ENCODE measurements at places on chromosomes 7 and 10.

DNA sequence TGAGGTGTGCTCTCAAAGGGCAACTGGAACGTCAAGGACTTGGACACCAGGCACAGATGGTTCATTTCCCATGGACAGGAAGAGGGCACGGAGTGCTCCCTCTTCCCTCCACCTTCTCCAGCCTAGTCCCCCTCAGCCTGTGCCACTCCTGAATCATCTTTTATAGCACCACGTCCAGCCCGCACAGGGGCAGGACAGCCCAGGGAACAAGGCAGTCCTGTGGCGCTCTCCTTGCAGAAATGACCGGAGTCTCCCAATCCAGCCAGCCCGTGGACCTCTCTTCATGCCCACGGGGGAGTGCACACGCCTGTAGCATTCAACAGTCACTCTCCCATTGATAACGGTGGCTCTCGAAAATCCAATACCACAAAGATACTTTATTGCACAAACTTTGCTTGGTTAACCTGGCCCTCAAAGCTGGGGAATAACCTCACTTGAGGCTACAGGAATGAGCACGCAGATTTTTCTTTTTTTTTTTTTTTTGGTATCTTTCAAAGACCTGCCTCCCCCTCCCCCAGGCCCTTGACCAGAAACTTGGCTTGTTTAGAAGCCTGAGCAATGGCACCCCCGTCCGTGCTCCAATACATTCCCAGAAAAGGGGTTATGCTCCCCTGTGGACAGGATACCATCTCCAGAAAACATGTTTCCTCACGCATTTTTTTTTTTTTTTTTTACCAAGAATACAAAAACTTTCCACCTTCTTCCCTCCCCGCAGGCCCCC, 733 bp downstream of the PRKCQ start:
- DNase-seq, result no peak

GRCh38 chr7:113963356-113963755, 44.5 kb upstream of the PPP1R3A start:
- no peak for DNase-seq

DNA sequence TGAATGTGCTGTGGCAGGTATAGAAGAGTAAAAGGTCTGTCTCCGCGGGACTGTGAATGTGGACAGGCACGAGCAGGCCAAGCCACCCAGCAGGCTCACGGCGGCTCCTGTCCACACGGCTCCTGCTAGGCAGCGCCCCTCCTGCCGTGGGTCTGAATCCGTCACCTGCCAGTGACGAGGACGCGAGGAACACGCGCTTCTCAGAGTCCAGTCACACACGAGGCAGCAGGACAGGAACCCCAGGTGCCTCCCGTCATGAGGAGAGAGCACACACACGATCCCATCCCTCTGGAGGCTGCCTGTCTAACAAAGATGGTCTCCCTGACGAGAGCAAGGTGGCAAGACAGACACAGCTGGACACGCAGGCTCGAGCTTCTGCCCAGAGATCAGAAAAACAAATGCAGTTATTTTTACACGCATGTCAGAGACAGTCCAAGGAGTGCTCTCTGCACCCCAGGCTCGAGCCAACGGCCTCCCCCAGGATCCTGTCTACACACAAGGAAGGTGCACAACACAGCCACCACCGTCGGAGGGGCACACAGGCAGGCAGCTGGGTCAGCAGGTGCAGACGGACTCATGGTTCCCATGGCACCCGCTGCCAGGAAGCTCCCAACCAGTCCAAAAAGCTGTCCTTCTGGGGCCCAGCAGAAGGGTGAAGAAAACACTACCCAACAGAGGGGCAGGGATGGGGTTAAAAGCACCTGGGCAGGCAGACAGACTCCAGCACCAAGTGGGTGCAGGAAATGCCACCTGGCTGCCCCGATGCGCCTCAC, 103.2 kb downstream of the MAD1L1 start:
- DNase-seq, result no peak

GRCh38 chr7:31816810-31817209, 129.8 kb downstream of the PPP1R17 start:
- DNase-seq, result no peak

DNA sequence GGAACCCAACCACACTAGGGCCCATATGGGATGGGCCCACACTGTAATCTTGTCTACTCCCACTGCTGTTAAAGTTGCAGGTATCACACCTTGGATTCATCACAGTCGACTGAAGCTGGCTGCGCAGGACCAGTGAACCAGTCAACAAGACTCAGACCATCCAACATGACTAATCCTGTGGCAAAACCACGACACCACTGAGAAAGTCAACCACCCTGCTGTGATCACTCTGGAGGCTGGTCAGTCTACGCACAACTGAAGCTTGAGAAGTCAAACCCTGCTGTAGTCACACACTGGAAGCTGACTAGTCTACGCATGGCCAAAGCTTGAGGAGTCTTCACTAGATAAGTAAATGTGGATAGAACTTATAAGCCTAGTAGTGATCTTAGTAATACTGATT, 9.6 kb upstream of the CYREN start:
- DNase-seq, result no peak

GRCh38 chr10:89653410-89653869, 8.4 kb upstream of the PANK1 start:
- peak; percentile 30 for DNase-seq

DNA sequence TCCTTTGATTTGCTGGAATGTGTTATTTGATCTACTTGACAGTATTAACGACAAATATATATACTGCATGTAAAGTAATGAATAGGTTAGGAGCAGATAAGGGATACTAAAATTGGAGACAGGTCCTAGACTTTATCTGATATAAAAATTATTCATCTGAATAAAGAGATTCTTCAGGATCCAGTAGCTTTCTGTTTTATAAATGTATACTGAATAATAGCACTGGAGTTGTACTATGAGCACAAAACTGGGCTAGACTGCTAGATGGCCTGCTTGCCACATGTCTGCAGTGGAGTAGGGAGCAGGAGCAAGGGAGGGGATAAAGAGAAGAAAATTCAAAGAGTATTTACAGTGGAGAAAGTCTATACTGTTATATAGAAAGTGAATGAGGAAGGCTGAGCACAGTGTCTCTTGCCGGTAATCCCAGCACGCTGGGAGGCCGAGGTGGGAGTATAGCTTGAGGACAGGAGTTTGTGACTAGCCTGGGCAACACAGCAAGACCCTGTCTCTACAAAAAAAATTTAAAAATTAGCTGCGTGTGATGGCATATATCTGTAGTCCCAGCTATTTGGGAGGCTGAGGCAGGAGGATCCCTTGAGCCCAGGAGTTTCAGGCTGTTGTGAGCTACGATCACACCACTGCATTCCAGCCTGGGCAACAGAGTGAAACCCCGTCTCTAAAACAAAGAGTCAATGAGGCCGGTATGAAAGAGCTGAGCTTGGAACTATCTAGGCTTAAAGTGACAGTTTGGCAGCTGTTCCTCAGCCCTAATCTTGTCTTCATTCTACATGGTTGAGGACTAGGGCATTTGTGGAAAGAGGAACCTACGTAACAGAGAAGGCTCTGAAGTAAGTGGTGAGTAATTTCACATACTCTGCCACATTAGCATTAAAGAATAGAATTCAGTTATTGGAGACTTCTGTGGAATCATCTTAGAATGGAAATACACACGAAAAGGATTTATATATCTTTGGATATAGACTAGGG, 41.8 kb downstream of the CD36 start:
- DNase-seq, result no peak

DNA sequence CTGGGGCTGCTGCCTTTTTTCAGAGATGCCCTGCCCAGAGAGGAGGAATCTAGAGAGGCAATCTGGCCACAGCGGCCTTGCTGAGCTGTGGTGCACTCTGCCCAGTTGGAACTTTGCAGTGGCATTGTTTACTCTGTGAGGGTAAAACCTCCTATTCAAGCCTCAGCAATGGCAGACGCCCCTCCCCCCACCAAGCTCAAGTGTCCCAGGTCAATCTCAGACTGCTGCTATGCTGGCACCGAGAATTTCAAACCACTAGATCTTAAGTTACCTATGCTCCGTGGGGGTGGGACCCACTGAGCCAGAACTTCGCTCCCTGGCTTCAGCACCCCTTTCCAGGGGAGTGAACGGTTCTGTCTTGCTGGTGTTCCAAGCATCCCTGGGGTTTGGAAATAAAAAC, 77.2 kb downstream of the EXOC4 start:
- DNase-seq, result no peak

- DNase-seq, result peak; percentile 67
Observed at GRCh38 chr7:140621401-140622021, 19.1 kb downstream of the DENND2A start.

DNA sequence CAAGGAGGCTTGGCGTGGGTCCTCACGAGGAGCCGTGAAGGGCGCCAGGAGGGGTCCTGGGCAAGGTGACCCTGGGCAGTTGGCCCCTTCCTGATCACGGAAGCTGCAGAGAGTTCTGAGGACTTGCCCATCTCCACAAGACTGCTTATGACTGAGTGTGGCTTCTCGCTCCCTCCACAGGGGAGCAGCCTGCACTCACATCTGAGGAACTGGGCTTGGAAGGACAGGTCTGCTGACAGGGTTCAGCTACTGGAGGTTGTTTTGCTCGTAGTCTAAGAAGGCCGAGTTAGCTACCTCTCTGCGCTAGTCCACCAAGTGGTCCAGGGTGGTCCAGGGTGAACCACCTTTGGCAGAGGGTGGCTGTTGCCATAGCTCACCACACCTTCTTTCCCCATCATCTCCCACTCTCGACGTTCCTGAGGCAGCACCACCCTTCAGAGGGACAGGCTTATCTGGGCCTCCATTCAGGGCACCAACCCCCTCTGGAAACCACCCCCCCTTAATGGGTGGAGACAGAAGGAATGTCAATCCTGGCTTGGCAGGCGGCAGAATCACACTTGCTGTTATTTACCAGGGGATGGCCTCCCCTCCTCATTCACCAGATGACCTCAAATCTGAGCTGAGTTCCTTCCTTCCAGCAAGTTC, 38.2 kb downstream of the FAM53B start:
- DNase-seq, result peak; percentile 34

GRCh38 chr10:67808704-67809103, 29.3 kb downstream of the DNAJC12 start:
- DNase-seq, result no peak

- peak; percentile 35 for DNase-seq
Observed at GRCh38 chr10:75592791-75593643, 161.6 kb downstream of the LRMDA start.

DNA sequence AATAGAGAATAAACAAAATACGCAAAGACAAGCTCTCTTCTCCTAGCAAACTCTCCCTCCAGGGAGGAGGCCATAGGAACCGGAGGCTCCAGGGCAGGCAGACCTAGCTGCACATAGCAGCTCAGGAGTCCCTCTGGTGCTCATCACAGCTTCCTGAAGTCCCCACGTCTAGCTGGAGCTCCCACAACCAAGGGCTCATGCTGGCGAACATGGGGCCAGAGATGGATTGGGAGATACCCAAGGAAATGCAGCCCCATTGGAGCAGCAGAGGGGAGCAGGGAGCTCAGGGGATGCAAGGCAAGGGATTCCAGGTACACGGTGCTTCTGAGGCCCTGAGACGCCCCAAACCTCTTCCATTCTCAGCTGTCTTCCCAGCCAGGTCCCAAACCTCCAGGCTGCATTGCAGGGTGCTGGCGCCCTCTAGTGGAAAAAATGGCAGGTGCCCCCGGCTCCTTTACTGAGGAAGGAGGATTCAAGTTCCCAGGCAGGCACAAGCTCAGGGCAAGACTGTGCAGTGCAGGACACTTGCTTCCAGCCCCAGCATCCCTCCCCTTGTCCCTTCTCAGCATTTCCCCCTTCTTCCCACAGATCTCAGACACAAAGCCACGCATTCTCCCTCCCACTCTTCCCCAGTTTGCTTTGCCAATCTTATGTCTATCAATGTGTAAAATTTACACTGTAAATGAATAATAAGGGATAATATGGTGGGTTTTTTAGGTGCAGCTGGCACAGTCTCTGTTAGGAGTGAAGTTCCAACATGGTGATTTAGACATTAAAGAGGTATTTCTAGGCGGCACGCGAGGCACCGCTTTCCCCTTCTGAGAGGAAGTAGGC, 46.2 kb downstream of the GPAM start:
- DNase-seq, result peak; percentile 64

DNA sequence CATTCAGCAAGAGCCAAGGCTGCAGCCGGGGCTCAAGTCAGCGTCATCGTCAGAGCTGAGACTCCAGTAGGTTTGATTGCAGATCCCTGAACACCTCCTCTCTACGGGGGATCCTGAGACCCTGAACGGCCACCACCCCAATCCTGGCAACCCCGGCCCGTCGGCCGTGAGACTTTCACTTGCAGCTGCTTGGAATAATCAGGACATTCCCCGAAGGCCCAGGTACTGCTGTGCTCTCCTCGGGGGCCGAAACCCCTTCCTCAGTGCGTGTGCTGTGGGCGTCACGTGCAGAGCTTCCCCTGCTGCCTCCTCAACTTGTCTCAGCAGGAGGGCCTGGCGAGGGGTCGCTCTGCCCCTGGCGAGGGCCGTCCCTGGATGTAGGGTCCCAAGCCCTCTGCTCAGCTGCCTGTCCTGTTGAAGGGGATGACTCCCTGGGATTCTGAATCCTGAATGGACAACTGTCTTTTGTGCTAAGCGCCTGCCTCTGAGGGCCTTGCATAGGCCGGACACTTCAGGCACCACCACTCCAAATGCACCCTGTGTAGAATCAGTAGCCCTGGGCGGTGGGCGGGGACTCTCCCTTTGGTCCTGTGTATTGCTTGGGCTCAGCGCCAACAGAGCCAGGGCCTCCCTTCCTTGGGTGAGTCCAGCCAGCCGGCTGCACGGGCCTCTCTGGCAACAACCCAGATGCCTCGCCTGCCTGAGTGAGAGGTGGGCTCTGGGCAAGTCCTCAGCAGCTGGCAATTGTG, 63.8 kb upstream of the EBF3 start:
- DNase-seq, result peak; percentile 23

DNA sequence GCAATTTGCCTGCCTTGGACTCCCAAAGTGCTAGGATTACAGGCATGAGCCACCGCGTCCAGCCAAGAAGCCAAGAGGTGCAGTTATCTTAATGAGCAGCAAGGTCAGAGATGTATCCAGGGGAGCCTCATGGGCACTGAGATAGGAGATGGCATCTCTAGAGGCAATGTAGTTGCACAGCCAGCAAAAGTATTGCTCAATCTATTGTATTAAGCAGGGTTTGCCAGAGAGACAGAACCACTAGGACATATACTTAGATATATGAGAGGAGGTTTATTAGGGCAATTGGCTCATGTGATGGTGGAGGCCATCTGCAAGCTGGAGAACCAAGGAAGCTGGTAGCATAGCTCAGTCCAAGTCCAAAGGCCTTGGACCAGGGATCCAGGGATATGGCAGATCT, 16.3 kb upstream of the VPS26A start:
- DNase-seq, result no peak

DNA sequence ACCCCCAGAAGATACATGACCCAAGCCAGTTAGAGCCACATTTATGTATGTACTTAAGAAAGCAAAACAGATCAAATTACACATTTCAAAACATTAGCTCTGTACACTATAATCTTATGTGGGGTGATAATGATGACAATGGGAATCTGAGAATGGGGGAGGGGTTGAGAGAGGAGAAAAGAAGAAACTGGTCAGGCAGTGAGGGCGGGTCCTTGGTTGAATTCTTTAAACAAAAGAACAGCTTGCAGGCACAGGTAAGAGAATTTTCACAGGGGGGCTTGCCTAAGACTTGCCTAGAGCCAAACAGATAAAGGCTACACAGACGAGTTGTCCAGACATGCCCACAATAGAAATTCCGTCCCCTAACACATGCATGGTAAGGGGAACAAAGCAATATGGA, 76.8 kb upstream of the PTER start:
- no peak for DNase-seq

- peak; percentile 16 for DNase-seq
Observed at GRCh38 chr7:130673066-130673465, 4.5 kb upstream of the COPG2 start.

- DNase-seq, result no peak
Observed at GRCh38 chr10:34477249-34477648, 337.8 kb downstream of the PARD3 start.

Measured in fibroblast of the aortic adventitia (primary cell).